ENCODE measurements at places on chromosomes 2 and 18. TPM values are rescaled to one million over a fixed set of nuclear protein-coding genes. Genes with fewer than 3 reads are reported as not detected.

Gene MERTK
- total RNA-seq = 0.69 TPM

Gene CD226
- total RNA-seq = 0.69 TPM

Gene SERPINB12
- not detected for total RNA-seq

Gene PCARE
- total RNA-seq = not detected

Gene RNASEH1
- 30.5 TPM for total RNA-seq

Gene CFAP65
- 0.03 TPM for total RNA-seq
